Activated T-helper 2 cell treated with anti-CD3 and anti-CD28 coated beads, Interferon-gamma antibody, Interleukin-2, Interleukin-4, amounts not matched to agents 10 μg/mL and 5 μg/mL and 100 μg/mL, durations not matched to agents 14 hours and 24 hours and 36 hours (primary cell): ENCODE measurements at places on chromosomes 6 and 20. TPM values are rescaled to one million over a fixed set of nuclear protein-coding genes. Genes with fewer than 3 reads are reported as not detected.

Gene FAM110A
- total RNA-seq = 12.7 and 12.8 TPM in 2 replicates

Gene GGTLC1
- not detected in 2 replicates for total RNA-seq

Gene MCM9
- 18.6 and 21.1 TPM in 2 replicates for total RNA-seq

Gene MICB
- total RNA-seq = 30.6 and 31.5 TPM in 2 replicates

Gene C6orf15
- total RNA-seq = not detected in 2 replicates

Gene RPL10A
- total RNA-seq = 1,727 and 1,773 TPM in 2 replicates

Gene OR12D3
- not detected in 2 replicates for total RNA-seq

Gene CGA
- total RNA-seq = 0.44 and 0.59 TPM in 2 replicates

Gene OXT
- 0.55 TPM in 1 of 2 replicates, not detected in the other for total RNA-seq

Gene SAMD5
- 0.48 and 0.67 TPM in 2 replicates for total RNA-seq

Gene SMLR1
- not detected in 2 replicates for total RNA-seq

Gene HDGFL1
- not detected in 2 replicates for total RNA-seq

Gene L3MBTL1
- 10.5 and 13.8 TPM in 2 replicates for total RNA-seq

Gene TRIM15
- total RNA-seq = 0.41 and 0.46 TPM in 2 replicates

Gene GABRR2
- 0.34 and 0.78 TPM in 2 replicates for total RNA-seq

Gene ASIP
- not detected in 2 replicates for total RNA-seq

Gene TNFRSF21
- total RNA-seq = 2.7 and 2.8 TPM in 2 replicates

Gene LAMA5
- total RNA-seq = 3.1 and 3.9 TPM in 2 replicates

Gene SRMS
- not detected in 2 replicates for total RNA-seq

Gene DACT2
- 0.80 and 0.87 TPM in 2 replicates for total RNA-seq

Gene SPATS1
- not detected in 2 replicates for total RNA-seq

Gene CAP2
- not detected in 2 replicates for total RNA-seq

Gene C6orf52
- total RNA-seq = 1.7 and 2.4 TPM in 2 replicates

Gene IL20RA
- not detected in 2 replicates for total RNA-seq
